Fibroblast of skin of right biceps (primary cell): ENCODE measurements at places on chromosomes 11 and 22.
A peak's percentile ranks its signal among the peaks of the same experiment; 100 is the strongest.

- no peak for DNase-seq
Observed at GRCh38 chr11:328012-328411, 7.4 kb upstream of the IFITM3 start.

GRCh38 chr11:112666253-112666652 lies 295.0 kb upstream of the NCAM1 start:
- no peak for DNase-seq

GRCh38 chr22:23313791-23314567 lies 133.7 kb downstream of the BCR start:
- no peak for DNase-seq

DNA sequence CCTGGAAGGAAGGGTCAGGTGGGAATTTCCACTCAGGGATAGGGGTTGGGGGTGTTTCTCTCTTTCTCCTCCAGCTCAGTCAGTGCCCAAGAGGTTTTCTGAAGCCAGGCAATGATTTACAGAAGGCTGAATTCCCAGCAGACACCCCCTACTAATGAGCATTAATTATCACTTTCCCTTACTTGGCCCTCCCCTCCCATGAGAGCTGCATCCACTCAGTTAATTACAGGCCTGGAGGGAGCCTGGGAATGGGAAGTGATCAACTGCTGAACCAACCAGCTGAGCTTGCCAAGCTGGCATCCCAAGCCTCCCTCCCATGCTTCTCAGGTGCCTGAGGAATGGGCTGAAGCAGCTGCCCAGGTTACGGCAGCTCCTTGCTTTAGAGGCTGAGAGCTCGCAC lies 992 bp downstream of the LGALS12 start:
- DNase-seq, result no peak

GRCh38 chr22:44231233-44231632 lies 50.5 kb downstream of the PARVG start:
- DNase-seq, result no peak

DNA sequence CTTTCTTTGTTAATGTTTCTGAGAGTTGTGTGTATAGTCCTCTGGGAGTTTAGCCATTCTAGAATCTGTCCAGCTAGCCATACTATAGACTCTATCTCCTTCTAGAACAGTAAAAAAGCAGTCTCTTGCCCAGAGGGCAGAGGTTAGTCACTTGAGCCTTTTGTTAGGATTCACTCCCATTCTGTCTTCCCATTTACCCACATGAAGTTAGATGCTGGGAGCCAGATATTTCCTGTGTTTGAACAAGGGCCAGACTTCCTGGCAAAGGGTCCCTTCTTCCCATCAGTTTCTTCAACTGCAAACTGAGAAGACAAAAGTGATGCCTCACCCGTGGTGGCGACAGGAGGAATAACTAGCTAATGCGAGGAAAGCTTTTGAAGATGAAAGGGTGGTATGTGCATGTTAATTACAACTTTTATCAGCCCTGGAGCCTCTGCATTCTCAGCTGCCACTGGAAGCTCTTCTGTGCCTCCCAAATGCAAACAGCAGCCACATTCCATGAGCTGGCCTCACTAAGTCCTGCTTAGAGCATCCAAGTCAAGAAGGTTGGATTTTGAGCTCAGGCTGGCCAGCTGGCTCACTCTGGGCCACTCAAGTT lies 12.8 kb downstream of the CD44 start:
- DNase-seq, result no peak

GRCh38 chr11:44943118-44943517 lies 7.6 kb downstream of the TP53I11 start:
- DNase-seq, result no peak

DNA sequence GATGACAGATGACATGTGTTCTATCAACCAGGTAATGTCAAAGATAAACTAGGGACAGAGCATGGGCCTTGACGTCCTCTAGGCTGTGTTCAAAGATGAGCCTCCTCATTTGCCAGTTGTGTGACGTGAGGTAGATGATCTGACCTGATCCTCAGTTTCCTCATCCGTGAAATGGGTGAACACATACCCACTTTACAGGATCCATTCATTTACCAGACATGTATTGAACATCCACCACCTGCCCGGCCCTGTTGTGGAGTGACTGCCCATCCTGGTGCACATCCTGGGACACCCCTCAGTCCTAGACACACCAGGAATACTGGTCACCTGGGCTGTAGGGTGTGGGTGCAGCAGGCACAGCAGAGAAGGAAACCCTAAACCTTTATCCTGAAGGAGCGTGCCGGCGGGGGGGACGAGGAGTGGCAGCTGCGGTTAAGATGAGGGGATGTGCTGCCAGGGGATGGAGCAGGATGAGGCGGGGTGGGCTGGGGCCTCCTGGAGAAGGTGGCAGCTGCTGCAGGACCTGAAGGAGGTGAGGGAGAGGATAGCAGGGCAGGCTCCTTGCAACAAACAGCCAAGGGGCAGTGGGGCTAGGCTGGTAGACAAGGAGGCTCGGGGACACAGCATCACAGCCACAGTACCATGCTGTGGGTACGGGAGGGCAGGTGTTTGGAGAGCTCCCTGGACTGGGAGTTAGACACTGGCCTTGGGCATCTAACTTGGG lies 8.4 kb downstream of the CLDN5 start:
- DNase-seq, result no peak

DNA sequence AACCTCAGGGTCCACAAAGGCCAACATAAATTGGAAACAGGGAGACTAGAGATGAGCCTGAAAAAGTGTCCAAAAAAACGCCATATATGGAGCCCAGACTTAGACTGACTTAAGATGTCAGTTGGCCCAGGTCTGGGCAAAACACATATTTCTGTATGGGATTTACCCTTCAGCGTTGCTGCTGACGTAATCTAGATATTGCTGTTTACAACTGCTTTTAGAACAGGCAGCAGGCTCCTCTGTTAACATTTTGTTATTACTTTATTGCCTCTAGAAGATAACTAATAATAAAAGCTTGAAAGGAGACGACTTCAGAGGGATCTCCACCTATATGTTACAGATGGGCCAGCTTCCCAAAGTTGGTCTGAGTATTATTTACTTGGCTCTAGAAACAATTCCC lies 8.7 kb downstream of the ME3 start:
- no peak for DNase-seq

- no peak for DNase-seq
Observed at GRCh38 chr11:123045101-123045500, 16.8 kb downstream of the HSPA8 start.

GRCh38 chr11:126638648-126639047 lies 283.2 kb downstream of the ST3GAL4 start:
- peak; percentile 25 for DNase-seq

GRCh38 chr11:108207683-108208060 lies 14.8 kb downstream of the NPAT start:
- DNase-seq, result no peak

- DNase-seq, result peak; percentile 52
Observed at GRCh38 chr11:3073029-3073435, 15.8 kb upstream of the CARS1 start.

DNA sequence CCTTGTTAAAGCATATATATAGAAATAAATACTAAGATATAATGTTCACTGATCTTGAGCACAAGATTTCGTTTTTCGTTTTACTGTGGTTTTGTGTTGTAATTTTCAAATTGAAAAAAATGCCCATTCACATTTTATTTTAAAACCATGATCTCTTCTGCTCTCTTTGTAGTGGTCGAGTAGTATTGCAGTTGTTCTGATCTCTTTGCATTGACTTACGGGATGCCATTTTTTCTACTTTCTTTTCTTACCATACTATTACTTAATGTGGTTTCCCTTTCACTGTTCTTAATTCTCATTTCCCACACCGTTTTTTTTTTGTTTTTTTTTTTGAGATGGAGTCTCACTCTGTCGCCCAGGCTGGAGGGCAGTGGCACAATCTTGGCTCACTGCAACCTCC lies 289.6 kb downstream of the DYNC2H1 start:
- DNase-seq, result no peak

- no peak for DNase-seq
Observed at GRCh38 chr22:45884201-45885062, 92.5 kb downstream of the WNT7B start.

- no peak for DNase-seq
Observed at GRCh38 chr22:21108379-21109115, 62.8 kb downstream of the LRRC74B start.

DNA sequence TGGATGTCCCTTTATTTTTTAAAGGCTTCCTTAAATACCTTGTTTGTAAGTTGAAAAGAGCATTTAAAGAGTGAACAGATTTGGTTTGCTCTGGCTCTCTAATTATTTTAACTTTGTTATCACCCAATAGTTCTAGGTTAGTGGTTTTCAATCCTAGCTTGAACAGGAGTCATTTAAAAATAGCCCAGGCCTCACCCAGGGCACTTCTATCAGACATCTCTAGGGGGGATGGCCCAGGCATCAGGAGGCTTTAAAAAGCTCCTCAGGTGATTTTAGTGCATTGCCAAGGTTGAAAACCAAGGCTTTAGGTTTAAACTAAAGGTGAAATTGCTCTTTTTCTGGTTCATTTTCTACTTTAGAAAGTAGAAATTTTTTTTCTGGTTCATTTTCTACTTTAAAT lies 8.3 kb downstream of the CAT start:
- no peak for DNase-seq
